ENCODE measurements at places on chromosomes 5 and 9.

- DNase-seq: no peak
Measured at GRCh38 chr5:113176196-113176595, 199.6 kb downstream of the DCP2 start.

GRCh38 chr5:160452795-160453194 lies 31.1 kb downstream of the PTTG1 start:
- no peak for DNase-seq

GRCh38 chr9:97277953-97278352 lies 29.5 kb upstream of the CCDC180 start:
- no peak for DNase-seq

GRCh38 chr5:148615644-148616275 lies 38.6 kb downstream of the HTR4 start:
- DNase-seq: no peak

- DNase-seq: no peak
Measured at GRCh38 chr9:71920456-71921189, 9.2 kb downstream of the C9orf85 start.

DNA sequence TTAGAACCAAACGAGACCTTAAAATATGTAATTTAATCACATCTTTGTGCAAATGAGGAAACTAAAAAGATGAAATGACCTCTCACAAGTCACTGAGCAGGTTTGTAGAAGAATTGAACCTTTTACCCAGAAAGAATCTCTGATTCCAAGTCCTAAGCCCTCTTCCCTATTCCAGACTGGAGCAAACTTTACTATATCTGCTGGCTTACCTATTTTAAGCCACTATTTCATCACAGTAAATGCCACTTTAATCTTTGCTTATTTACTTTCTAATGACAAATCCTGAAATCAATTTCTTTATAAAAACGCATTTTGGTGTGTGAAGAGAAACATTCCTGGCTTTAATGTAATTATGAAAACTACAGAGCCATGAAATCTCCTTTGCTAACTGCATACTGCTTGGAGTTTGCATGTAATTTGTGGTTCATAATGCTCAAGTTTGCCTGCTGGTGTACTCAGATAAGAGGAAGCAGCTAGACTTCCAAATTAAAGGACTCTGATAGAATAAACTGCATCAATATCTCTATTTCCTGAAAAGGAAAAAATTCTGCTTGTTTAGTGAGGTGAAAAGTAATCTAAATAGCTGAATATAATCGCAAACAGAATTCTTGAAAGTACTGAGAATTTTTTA lies 121.2 kb downstream of the RAB3C start:
- no peak for DNase-seq

- DNase-seq: no peak
Measured at GRCh38 chr5:134851307-134851923, 5.6 kb downstream of the C5orf24 start.

DNA sequence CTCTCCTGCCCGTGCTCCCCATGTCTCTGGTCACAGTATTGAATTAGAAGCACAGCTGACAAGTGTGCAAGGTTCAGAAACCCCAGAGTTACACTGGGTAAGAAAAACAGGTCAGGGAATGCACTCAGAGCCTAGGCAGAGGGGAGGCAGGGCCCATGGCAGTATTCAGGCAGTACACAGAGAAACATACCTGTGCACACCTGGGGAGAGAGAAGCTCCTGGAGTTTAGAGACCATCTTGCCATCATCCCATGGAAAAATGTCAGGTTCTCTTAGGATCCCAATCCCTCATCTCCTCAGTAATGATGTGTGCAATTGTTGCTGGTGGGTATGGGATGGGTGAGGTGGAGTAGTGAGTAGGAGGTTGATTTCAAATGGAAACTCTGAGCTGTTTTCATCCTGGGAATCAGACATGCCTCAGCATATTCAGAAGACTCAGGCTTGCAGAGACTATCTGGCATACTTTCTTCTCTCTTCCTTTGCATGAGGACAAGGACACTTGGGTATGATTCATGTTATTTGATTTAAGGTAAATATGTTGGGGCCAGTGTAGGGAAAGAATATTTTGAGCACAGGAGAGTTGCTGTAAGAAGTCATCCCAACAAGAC lies 228.5 kb downstream of the ESM1 start:
- DNase-seq: no peak

DNA sequence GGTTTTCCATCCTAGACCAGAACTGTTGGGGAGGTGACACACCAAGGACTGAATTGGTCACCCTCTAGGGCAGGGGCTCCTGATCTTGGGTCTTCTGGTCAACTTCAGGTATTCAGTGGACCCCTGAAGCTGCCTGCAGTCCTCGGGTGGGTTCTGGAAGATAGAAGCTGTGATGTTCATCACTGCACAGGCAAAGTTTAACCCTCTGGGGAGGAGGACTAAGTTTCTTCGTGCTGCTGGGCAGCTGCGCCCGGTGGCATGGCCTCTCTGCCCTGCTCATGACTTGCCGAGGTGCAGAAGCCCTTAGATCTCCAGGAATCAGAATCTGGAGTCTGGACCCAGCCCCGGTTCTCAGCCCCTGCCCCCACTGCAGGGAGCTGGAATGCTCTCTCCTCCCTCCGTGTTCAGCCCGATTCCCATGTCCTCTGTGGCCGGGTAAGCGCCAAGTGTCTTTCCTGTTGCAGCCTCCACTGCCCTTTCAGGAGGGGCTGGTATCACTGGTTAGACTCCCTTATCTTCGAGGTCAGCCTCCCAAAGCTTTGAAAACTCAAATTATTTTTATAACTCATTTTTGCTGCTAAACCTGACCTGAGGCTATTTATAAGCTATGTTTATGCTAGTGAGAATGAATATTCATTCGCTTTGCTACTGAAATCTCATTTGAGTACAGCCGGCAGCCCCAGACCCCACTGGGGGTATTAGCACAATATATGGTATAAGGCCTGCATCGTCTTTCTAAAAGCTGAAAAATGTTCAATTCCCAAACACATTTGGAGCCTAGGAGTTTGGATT lies 1.7 kb downstream of the LAMC3 start:
- DNase-seq: no peak

DNA sequence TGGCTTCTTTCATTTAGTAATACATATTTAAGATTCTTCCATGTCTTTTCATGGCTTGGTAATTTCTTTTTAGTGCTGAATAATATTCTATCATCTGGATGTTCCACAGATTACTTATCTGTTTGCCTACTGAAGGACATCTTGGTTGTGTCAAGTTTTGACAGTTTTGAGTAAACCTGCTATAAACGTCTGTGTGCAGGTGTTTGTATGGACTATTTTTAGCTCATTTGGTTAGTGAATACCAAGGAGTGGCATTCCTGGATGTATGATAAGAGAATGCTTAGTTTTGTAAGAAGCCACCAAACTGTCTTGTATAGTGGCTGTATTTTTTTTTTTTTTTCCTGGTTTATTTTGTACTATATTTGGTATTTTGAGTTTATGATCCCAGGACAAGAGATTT lies 38.4 kb downstream of the PRRC1 start:
- no peak for DNase-seq

DNA sequence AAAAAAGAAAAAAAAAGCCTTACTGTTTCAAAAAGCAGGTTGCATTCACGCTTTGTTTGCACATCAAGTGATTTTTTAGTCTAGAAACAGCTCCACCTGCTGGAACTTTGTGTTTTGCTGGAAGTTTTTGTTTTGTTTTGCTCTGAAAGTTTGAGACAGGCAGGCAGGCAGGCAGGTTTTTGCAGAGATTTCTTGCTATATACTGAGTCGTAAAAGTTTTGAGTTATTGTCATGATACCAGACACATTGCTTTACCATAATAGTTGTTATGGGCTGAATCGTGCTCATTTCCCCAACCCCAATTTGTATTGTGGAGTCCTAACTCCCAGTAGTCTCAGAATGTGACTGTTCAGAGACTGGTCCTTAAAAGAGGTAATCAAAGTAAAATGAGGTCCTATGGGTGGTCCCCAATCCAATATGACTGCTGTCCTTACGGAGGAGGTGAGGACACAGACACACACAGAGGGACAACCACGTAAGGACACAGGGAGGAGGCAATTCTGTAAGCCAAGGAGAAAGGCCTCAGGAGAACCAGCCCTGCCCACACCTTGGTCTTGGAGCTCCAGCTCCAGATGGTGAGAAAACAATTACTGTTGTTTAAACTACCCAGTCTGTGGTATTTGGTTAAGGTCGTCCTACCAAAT lies 20.9 kb downstream of the OR2Y1 start:
- DNase-seq: no peak

DNA sequence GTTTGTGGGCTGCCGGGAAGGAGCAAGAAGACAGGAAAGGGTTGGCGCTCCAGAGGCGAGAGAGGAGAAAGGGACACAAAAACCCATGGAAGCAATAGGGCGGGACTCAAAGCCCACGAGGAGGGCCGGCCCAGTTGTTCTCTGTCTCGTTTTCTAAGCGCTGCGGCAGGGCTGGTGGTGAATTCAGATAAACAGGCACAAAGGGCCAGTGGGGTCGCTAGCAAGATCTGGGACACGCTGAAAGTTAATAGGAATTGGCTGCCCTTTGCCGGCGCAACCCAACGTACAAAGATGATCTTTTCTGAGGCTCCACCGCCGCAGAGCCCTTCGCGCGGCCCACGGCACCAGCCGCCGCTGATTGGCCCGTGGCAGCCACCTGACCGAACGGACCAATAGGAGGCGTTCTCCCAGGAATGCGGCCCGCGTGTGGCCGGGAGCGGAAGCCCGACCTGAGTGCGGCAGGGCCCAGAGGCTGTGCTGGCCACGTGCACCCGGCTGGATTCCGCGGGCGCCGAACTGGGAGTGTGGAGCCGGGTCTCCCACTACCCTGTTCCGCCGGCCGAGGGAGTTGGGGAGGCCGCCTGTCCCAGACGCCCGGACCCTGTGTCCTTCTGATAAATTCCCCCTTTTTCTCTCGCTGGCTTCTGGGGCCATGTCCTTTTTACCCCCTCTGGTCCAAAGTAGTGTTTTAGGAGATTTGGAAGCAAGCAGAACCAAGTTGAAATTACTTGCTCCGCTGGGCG lies 16.8 kb upstream of the NSD1 start:
- peak; percentile 66 for DNase-seq

DNA sequence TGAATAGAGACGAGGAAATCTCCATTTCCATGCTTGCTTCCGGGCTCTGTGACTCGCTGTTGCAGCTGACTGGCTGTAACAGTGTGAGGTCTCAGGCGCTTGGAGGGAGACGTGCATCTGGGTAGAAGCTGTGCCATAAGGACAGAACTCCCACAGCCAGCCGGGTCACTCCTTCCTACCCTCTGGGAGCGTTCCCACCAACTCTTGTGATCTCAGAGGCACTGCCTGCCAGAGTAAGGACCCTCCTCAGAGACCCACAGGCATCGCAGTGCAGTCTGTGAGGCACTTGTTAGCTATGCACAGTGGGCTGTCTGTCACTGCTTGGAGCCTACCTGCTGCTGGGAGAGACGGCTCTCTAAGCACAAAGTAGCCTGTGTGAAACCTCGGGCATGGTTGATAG lies 203.4 kb upstream of the SEMA6A start:
- no peak for DNase-seq

DNA sequence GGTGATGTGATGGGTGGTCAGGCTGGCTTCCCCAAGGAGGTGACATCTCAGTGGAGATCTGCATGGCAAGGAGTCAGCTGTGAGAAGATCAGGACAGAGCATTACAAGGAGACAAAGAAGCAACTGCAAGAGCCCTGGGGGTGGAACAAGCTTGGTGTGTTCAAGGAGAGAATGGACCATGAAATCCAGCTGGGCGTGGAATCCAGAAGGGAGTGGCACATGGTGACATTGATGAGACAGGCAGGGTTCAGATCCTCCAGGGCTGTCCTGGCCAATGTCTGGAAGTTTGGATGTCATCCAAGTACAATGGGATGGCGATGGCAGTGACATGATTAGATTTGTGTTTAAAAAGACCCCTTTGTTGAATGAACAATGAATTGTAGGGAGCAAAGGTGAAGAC lies 175.6 kb downstream of the MACROH2A1 start:
- no peak for DNase-seq

- DNase-seq: no peak
Measured at GRCh38 chr5:58754250-58754649, 171.4 kb downstream of the RAB3C start.

GRCh38 chr9:102669220-102669619 lies 325.9 kb upstream of the CYLC2 start:
- no peak for DNase-seq

GRCh38 chr5:96931605-96932004 lies 4.3 kb upstream of the LNPEP start:
- no peak for DNase-seq

DNA sequence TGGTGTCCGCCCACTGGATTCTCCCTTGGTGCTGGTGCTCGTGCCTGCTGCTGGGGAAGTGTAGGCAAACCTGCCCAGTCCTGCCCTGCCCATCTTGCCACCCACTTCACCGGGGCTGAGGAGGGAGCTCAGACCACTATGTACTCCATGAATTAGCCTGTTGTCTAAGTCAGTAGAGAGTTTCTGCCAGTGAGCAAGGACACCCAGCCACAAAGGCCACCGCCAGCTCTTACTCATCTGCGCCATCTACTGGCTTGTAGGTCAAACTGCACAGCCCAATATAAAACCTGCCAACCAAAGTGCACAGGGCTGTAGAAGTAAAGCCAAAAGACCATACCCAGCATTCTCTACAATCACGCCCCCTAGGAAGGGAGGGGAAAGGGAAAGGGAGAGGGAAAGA lies 102.3 kb downstream of the GLIS3 start:
- DNase-seq: no peak

- DNase-seq: no peak
Measured at GRCh38 chr9:35681341-35682002, 7.7 kb downstream of the CA9 start.

- no peak for DNase-seq
Measured at GRCh38 chr5:65880496-65881072, 45.8 kb upstream of the ERBIN start.

DNA sequence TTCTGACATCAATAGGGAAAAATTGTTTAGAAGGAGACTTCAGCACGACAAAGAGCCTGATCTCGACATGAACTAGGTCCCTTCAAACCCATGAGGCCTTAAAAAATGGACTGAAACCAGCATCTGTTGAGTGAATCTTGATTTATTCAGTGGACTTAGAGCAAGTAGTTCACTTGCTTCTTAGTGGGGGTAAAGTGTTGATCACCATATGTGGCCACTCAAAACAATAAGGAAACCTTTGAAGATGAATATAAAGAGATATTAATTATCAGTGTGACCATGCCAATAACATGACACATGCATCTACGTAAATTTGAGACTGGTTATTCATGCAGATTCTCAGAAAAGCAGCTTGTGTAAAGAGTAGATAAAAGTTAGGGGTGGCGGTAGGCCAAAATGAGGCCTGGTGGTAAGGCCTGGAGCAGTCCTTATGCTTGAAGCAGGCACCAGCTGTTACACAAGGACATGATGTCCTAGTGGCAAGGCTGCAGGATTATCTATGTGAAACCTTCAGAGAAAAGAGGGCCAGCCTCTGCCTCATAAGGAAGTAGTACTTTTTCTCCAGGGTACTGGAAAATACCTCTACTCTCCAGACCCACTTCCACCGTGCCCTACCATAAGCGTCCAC lies 61.3 kb downstream of the S1PR3 start:
- DNase-seq: no peak

All from activated gamma-delta T cell (primary cell).